GM06990 (cell line): ENCODE measurements at places on chromosomes 16 and 17.

- no peak for DNase-seq
Measured at GRCh38 chr16:56967733-56968132, 6.0 kb downstream of the CETP start.

- no peak for DNase-seq
Measured at GRCh38 chr17:260031-260791, 78.8 kb upstream of the DOC2B start.

GRCh38 chr17:42386777-42387657 is 1.2 kb downstream of the STAT3 start:
- no peak for DNase-seq

DNA sequence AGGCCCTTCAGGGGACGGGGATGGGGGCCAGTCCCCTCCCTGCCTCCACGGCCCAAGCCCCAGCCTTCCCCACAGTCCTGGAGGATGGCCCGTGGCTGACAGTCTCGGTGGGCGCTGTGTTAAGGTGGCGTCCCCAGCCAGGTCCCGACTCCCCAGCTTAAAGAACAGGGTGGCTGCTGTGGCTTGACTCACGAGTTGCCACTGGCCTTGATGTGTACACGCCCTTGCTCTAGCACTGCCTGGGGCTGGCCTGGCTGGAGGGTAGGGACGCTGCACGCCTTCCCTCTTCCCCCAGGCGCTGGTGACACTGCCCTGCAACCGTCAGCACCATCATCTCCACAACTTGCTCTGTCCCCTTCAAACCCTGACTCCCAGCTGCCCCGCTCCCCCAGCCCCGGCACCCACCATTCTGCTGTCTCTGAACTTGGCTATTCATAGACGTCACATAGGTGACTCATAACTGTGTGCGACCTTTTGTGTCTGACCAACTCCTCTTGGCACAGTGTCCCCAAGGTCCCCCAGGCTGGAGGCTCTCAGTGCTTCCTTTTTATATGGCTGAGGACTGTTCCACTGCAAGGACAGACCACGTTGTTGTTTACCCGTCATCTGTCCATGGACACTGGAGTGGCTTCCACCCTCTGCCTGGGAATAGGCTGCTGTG is 6.3 kb downstream of the GNPTG start:
- no peak for DNase-seq

- DNase-seq, result no peak
Measured at GRCh38 chr17:41178843-41179616, 1.0 kb upstream of the KRTAP4-2 start.

GRCh38 chr16:67015313-67015731 is 13.6 kb upstream of the CBFB start:
- no peak for DNase-seq

- DNase-seq, result no peak
Measured at GRCh38 chr16:31428279-31428597, at the start of gene COX6A2. TSS of gene COX6A2 (minus strand) at chr16:31428360. CDS start at chr16:31428325, 35 bp downstream.

DNA sequence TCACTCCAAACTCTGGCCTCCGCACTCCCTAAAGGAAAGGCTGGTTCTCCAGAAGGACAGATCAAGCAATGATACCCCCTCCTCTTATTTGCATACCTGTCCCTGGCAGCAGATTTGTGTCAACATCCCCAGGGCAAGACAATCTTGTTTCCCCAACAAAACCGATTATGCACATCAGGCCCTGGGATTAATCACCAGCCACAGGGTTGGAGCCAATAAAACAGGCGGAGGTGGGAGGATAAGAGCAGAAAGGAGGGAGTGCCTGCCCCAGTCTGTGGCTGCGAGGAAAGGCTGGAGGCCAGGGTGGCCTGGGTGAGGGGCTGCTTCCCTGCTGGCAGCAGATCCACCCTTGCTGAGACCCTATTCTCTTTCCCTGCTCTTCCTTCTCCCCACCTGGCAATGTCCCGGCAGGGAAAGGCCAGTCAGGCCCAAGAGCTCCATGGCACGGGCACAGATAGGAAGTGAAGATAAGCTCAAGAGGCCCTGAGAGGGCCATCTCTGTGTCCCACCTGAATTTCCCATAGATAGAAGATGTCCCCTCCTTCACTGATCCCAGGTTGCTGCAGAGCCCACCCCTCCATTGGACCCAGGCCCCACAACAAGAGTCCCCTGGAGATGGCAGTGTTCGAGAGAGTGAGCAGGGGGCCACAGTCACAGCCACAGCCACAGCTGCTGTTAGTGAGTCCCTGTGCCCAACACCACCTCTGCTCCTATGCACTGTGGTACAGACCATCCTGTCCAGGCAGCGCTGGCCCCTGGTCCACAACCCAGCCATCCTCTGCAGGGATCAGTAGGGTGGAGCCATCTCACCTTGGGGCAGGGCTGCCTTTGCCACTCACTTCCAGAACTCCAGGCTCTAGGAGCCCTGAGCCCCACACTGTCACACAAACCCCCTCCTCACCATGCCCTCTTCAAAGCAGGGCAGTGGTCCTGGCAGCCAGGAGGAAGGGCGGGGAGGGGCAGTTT is 137.5 kb downstream of the SDK2 start:
- DNase-seq, result no peak

DNA sequence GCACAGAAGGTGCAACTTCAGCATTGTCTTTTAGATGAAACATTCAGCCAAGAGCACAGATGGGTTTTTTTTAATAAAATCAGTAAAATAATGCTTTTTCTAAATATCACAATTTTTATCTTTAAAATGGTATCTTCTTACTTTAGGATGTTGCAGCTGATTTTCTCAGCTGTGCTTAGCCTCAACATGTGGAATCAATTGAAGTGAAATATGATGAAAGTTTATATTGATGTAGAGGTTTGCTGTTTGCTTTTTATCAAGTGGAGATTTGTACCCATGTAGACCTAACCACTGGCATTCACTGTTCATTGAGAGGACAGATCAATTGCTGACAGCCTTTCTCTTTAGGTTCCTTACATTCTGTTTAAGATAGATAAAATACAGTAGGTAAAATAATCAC is 107.8 kb downstream of the CYB561 start:
- no peak for DNase-seq

DNA sequence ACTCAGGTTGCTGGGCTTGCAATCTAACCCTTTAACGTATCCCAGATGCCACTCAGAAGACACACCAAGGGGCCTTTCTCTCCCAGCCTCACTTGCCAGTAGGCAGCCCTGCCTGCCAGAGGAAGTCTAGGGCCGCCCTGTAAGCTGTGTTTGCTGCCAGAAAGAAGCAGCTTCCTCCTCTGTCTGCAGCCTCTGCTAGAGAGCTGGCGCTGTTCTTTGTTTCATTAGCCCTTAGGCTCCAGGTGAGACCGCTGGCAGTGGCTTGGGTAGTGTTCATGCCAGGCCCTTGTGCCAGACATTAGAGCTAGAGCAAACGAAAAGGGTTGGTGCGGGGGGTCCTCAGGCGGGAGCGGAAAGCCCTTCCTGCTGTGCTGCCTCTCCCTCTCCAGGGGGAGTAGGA is 8.9 kb downstream of the CTRL start:
- DNase-seq, result no peak

DNA sequence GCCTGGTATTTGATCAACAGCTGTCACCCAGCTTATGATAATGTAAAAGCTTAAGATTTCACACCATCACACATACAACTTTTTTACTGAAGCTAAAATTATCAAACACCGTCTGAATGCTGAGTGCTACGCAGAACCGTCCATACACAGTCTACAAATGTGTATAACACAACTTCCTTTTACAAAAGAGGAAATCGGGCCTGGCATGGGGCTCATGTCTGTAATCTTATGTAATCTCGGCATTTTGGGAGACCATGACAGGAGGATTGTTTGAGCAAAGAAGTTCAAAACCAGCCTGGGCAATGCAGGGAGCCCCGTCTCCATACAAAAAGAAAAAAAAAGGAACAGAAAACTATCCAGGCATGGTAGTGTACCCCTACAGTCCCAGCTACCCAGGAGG is 19.6 kb upstream of the QRICH2 start:
- DNase-seq, result no peak

DNA sequence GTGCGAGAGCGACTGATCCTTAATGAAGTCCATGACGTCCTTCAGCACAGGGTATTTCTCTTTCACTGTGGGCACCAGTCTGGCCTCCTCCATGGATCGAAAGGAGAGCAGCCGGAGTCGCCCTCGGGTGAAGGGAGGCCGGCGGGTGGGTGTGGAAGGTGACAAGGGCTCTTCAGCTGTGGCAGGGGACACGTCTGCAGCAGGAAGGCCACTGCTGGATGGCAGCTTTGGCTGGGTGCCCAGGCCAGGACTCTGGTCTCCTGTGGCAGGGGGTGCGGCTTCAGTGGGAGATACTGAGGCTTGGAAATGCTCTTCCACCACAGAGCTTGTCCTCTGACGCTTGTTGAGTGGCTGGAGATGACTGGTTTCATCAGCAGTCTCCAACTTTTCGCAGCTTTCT is 78.5 kb downstream of the ZZEF1 start:
- DNase-seq, result no peak

GRCh38 chr17:64229815-64230728 is 33.0 kb downstream of the TEX2 start:
- no peak for DNase-seq

DNA sequence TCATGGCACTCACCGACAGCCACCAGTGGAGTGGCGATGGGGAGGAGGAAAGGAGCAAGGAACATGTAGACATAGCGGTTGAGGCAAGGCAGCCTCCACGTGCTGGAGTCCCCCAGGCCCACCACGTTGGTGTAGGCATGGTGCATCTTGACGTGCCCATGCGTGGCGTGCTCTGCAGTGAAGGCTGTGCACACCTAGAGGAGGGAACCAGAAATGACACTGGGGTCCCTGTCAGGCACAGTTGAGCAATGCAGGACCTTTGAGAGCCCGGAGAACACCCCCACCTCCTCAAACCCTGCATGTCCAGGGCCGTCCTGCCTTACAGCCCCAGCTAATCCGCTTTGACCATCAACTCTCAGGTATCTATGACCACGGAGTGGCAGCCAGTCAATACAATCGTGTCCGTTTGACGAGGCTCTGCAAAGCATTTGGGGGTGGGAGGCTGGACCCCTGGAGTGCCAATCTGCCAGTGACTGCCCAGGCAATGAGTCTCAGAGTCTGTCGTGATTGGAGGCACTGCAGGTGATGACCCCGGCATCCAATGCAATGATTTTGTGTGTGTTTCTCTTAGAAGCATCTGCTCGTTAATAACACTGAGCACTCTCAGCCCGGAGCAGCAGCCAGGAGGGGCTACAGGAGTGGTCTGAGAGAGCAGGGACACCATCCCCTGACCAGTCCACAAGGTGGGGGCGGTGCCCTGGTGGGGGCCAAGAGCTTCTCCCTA is 9.9 kb upstream of the FDXR start:
- no peak for DNase-seq

- no peak for DNase-seq
Measured at GRCh38 chr16:11161974-11162373, 94.0 kb downstream of the SOCS1 start.

GRCh38 chr16:83806036-83806435 is 1.7 kb upstream of the HSBP1 start:
- no peak for DNase-seq

DNA sequence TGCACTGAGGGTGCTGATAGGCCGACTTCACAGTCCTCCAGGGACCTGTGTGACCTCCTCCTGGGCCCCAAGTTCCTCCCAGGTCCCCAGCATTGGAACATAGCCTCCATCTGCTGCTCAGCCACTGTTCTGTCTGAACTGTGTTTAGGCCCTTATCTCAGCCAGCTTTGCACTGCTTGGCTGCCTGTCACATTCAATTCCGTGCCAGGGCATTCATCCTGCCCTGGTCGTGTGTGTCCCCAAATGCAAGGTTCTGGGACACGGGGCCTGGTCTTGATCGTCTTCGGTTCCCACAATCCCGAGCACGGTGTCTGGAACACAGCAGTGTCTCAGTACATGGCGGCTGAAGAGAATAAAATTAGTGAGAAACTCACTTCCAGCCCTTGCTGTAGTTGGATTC is 69.9 kb upstream of the NFAT5 start:
- DNase-seq, result no peak

DNA sequence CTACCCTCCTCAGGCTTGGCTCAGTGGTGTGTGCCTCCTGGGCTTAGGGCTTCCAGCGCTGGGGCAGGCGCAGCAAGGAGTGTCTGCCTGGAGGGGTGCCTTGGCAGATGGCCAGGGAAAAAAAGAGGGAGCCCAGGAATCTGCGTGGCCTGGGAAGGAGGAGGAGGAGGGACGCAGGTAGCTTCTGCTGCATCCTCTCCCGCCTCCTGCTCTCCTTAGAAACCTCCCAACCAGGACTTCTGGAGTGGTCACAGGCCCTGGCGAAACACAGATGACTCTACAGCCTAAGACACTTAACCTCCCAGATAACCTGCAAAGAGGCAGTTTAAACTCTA is 7.3 kb upstream of the BCAR1 start:
- no peak for DNase-seq

GRCh38 chr16:22014271-22014873 is 6.5 kb downstream of the MOSMO start:
- DNase-seq, result no peak

- DNase-seq, result no peak
Measured at GRCh38 chr17:19387921-19388521, 1.0 kb upstream of the MFAP4 start.

GRCh38 chr17:17846003-17846402 is 9.2 kb upstream of the SREBF1 start:
- no peak for DNase-seq

GRCh38 chr17:63032142-63032541 is 66.1 kb downstream of the TANC2 start:
- no peak for DNase-seq

DNA sequence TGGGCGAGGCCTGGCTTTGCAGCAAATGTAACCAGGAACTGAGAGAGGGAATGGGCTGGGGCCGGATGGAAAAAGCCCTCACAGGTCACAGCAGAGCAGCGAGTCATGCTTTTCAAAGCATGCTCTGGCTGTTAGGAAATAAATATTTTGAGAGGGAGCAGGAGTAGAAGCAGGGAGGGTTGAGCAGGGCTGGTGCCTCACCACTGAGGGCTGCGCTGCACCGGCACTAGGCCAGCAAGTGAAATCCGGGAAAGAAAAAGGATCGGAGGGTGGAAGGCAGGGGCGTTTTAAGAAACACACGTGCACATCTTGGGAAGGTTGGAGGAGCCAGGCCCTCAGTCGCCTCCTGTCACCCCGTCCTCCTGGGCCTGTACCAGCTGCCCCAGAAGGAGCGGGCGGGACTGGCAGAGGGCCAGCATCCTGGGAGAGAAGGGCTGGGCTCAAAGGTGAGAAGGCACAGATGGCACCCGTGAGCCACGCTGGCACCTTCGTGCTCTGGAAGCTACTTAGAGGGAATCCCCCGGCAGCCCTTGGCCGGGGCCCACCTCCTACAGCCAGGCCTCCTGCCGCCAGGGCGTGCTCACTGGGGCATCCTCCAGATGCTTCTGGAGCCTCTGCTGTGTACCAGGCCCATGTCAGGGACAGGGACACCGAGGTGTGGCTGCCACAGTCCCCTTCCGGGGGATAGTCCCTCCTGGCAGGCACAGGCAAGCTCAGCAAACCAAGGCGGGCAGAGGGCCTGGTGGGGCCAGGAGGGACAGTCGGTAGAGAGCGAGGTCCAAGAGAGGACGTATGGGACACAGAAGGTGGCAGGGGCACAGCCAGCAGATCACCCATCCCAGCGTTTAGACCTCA is 71.5 kb upstream of the PLCG2 start:
- DNase-seq, result no peak

DNA sequence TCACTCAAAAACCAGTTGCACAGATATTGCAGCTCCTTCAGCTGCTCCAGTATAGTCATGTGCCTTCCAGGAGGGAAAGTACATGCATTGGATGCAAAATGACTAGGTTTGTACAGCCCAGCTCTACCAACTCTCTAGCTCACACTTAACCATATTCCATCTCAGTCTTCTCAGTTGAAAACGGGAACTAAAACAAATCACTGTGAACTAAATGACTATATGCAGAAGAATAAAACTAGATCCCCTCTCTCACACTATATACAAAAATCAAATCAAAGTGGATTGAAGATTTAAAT is 24.9 kb downstream of the DCUN1D3 start:
- DNase-seq, result no peak
